ENCODE measurements at places on chromosomes 4 and X.

DNA sequence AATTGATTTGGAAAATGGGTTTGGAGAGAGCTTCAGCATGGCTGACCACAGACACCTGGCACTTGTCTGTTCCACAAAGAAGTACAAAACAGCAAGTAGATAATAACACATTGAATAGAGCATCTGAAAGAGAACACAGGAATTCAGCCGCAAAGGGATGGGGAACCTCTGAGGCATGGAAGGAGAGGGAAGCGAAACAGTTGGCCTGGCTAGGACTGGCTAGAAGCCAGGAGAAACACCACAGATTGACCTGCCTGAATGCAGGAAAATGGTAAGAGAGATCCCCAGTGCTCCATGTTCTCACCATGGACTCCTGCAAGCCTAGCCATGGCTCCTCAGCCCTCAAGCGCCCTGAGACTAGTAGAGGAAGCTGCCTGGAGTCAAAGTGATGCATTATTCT lies 169.7 kb upstream of the SH3RF1 start:
- no peak for DNase-seq

- no peak for DNase-seq
Observed at GRCh38 chrX:71809886-71810285, 46.7 kb downstream of the CXorf49B start.

DNA sequence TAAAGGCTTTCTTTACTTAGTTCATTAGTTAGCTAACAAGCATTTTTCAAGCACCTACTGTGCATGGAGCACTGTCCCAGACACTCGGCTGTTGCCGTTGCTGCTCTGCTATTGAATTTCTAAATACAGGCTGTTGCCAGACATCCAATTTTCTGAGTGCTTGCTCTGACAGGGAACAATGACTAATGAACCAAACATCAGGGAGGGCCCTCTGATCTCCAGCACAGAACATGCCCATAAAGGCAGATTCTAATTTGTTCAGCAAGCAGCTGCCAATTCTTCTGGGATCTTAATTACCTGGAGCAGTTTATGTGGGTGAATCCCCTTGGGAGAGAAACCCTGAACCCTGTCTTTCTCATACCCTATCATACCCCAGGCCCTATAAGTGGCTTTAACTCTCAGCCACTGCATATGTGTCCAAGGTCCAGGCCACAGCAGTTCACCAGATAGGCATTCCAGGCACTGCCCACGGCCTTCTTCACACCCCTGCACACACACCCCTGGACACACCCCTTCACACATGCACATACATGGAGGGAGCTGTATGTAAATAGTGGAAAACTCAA lies 27.9 kb downstream of the TSC22D3 start:
- DNase-seq: no peak

- no peak for DNase-seq
Observed at GRCh38 chrX:130108647-130109428, 1.5 kb downstream of the ELF4 start.

- DNase-seq: no peak
Observed at GRCh38 chr4:10456260-10456594, 999 bp downstream of the ZNF518B start.

GRCh38 chr4:51963841-51964517 lies 56.2 kb downstream of the LRRC66 start:
- DNase-seq: no peak

DNA sequence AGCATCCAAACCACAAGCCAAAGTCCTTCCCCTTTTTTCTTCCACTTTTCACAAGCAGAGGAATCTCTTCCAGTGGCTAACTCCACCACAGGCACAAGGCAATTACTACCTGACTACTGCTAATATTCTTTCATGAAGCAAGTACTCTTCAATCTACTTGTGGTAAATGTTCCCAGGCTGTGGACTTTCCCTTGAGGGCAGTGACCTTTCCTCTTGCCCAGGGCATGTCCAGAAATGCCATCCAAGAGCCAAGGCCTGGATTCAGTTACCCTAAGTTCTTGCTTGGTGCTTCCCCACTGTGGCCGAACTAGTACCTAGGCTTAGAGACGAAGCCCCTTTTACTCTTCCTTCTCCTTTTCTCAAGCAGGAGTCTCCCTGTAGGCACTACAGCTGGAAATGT lies 400.7 kb downstream of the DCAF12L2 start:
- no peak for DNase-seq

- no peak for DNase-seq
Observed at GRCh38 chr4:139005774-139006173, 9.8 kb upstream of the NOCT start.

DNA sequence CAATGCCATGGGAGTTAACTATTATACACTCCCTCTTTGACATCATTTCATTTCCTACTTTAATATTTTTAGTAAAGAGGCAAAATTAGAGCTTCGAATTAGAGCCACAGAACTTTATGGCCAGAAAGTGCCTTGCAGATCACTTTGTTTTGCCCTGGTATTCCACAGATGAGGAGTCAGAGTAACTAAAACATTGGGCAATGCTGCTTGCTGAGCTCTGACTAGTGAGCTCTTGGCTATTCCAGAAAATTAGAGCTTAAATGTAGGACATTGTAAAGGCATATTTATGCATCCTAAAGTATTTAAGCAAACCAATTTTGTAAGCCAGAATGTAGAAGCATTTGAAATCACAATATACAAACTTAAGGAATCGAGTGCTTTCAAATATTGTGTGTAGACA lies 6.3 kb upstream of the ZNF827 start:
- no peak for DNase-seq

Data from stimulated activated CD4-positive, alpha-beta T cell treated with anti-CD3 and anti-CD28 coated beads, TNF-alpha, amount 100 ng/mL, for 4 hours (primary cell).